ENCODE measurements at places on chromosomes 6 and 20. TPM values are rescaled to one million over a fixed set of nuclear protein-coding genes. Genes with fewer than 3 reads are reported as not detected.

The DYNLT1 gene
- total RNA-seq, result 99.0 TPM

GRCh38 chr20:46378412-46379009 is 27.9 kb downstream of the ELMO2 start:
- no peak for DNase-seq

DNA sequence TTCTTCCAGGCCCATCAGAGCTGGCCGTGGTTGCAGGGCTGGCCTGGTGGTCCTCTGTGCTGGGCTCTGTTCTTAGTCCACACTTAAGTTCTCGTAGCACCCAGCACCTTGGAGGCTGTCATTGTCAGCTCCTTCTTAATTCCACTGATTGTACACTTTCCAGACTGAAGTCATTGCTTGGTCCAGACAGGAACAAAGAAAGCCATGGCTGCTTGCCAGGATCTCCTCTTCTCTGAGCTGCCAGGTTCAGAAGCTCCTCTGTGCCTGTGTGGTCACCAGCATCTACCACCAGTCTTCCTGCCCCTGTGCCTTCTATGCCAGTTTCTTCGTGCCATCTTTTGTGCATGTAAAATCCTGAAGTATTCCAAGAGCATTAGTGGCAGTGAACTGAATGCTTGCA is 39.5 kb upstream of the PCMTD2 start:
- DNase-seq, result no peak

DNA sequence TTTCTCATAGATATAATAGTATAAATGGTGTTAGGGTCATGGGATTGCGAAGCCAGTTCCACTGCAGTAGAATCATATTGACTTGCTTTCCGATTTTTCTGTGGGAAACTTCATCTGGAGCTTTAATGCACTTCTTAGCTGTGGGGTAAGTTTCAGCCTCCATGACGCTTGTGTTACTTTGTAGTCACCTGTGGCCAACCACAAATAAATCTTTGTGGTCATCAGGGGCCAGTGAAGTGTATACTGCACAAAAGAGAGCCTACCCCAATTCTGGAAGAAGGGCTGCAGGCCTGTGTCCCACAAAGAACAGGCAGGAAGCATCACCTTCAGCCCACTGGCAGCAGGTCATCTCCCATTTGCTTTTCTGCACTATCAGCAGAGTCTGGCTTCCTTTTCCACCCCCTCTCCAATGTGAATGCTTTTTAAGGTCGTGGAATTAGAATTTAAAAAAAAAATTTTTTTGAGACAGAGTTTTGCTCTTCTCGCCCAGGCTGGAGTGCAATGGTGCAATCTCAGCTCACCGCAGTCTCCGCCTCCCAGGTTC is 32.0 kb downstream of the MTHFD1L start:
- no peak for DNase-seq

DNA sequence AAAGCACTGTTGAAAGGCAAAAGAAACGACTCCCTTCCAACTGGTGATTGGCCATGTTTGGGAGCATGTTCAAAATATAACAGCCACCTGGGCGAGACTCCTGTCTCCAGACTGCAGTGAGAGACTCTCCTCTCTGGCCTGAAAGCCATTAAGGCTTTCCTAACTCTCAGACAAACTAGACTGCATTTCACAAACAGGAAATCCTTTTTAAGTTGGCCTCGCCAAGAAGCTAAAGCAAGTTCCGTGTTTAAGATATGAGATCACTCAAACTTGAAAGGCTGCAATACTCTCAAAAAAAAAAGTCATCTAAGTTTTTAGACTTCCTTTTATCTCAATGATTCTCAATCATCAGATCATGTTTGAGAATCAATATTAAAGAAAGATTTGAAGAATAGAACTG is 117.0 kb downstream of the TFAP2A start:
- DNase-seq, result no peak

The PBOV1 gene
- not detected for total RNA-seq

The PNLDC1 gene
- not detected for total RNA-seq

DNA sequence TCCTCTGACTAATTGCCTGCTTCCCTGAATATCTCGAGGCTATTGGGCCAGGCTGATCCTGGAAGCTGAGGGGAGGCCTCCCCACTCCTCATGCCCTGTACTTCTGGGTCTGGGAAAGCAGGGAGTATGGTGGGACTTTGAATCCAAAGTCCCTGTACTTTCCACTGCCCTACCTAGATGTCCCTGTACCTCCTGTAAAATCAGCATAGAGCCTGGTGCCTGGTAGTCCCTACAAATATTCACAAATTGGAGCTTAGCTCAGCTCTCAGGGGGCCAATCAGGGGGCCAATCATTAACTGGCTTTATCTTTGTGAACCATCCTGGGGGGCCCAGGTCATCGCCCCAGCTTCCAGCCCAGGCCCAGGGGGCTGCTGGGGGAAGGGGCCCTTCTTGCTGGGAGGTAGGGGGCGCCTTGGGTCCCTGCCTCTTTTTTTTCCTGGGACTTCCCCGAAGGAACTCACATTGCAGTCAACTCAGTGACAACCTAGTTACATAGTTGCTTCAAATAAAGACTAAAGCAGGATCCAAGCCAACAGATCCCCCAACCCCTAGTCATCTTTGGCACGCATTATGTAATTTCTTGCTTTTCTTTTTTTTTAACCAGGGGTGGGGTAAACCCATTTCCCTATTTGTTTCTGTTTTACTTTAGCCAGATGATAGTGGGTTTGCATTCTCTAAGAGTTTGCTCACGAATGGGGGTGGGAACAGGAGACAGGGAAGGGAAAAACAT is 6.9 kb upstream of the VEGFA start:
- DNase-seq, result no peak

The MTFR2 gene
- 1.2 TPM for total RNA-seq

The SRMS gene
- total RNA-seq, result not detected

GRCh38 chr6:37709250-37709931 is 11.7 kb upstream of the MDGA1 start:
- no peak for DNase-seq

DNA sequence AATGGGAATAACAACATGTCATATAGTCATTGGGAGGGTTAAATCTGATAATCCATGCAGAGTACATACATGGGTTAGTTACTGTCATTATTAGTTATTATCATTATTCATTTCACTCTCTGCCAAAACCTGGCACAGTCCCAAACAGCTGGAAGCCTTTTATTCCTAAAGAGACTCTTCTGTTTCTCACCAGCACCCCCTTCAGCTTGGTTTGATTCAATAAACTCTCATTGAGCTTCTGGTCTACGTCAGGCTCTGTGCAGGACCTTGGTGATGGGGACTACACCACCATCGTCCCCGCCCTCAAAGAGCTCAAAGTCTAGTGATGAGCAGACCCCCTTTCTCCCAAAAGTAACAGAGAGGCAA is 2.3 kb downstream of the KCNK15 start:
- no peak for DNase-seq

- no peak for DNase-seq
These were observed 730.4 kb downstream of the KIF16B start for GRCh38 chr20:15842872-15843271.

GRCh38 chr6:31655349-31656237 is at the start of gene APOM:
TSS of gene APOM (plus strand) at chr6:31655894. CDS start at chr6:31655967, 73 bp downstream.
- no peak for DNase-seq

The KCNK5 gene
- total RNA-seq, result 0.60 TPM

DNA sequence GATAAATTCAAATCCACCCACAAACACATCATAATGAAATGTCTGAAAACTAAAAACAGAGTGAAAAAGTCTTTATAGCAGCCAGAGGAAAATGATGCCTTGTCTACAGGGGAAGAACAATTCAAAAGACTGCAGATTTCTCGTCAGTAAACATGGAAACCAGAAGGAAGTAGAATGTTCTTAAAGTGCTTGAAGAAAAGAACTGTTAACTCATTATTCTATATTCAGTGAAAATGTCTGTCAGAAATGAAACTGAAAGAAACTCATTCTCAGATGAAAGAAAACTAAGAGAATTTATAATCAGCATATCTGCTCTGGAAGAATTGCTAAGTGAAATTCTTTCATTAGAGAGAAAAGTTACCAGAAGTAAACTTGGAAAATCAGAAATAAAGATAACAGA is 416.1 kb downstream of the TBC1D32 start:
- DNase-seq, result no peak

The MOCS1 gene
- total RNA-seq, result 1.1 TPM

DNA sequence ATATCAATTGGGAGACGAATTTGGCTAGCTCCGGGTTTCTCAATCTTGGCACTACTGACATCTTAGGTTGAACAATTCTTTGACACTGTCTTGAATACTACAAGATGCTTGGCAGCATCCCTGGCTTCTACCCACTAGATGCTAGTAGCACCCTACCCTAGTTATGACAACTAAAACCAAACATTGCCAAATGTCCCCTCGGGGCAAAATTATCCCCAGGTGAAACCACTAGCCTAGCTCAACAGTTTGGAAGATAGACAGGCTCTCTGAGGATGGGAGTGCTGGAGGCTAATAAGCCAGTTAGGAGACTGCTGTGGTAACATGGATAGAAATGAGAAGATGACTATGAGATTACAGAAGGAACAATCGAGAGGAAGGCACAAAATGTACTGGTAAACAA is 20.9 kb downstream of the CCNC start:
- DNase-seq, result no peak

DNA sequence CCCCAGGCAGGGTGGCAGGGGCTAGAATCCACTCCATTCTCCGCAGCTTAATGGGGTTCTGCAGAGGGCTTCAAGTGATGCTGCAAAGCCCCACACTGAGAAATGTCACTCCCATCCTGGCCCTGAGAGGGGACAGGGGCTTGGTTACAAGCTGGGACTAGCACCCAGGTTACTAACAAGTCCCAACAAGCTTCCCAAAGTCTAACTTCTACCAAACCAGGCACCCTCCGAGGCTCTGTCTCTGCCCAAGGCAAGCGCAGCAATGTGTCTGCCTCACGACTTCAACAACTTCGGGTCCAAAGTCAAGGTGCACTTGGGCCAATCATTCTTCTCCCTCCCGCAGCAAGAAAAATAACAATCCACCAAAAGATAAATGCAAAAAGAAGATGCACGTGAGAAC is 45.6 kb downstream of the NFATC2 start:
- no peak for DNase-seq

DNA sequence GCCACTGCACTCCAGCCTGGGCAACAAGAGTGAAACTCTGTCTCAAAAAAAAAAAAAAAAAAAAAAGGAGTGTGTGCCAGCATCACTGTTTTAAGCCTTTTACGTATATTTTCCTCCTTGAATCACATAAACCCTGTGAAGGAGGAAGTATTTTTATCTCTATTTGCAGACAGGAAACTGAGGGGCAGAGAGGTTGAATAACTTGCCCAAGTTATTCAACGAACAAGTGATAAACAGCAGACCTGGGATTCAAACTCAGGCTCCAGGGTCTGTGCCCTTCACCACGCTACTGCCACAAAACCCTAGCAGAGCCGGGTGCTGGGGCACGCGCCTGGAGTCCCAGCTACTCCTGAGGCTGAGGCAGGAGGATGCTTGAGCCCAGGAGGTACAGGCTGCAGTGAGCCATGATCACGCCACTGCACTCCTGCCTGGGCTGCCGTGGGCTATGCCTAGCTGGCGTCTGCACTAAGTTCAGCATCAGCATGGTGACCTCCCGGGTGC is 9.4 kb upstream of the AVP start:
- DNase-seq, result peak; percentile 44

- DNase-seq, result no peak
These were observed 12.3 kb downstream of the PREX1 start for GRCh38 chr20:48815537-48815936.

DNA sequence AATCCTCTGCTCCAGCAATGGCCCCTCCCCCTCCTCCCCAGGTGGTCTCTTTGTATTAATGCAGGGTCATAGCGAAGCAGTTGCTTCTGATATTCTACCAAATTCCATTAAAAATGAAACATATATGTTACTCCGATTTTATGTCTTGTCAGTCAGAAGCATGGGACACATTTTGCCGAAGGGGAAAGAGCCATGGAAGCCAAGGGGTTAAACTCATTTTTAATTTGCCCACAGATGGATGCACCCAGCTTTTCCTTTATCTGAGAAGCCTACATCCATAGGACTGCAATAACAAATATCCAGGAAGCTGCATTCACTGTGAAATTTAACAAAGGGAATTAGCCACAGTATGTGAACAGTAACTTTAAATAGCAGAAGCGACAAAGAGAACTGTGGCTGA is 688.2 kb downstream of the QKI start:
- no peak for DNase-seq

The NKAPL gene
- not detected for total RNA-seq

DNA sequence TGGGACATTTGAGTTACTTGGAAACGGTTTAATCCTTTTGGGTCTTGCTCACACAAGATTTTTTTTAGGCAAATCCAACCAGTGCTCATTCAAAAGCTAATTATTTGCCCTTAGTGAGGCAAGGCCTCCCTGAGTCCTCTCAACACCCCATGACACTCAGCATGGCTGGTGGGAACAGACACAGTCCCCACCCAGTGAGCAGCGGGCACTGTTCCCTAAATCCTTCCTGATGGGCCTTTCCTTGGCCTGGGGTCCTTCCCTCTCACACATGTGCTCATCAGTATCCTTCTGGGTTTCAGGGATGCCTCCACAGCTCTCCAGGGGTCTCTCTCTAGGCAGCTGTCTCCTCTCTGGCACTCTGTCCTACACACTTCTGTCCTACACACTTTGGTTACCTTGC is 28.0 kb downstream of the PLAGL2 start:
- DNase-seq, result no peak

DNA sequence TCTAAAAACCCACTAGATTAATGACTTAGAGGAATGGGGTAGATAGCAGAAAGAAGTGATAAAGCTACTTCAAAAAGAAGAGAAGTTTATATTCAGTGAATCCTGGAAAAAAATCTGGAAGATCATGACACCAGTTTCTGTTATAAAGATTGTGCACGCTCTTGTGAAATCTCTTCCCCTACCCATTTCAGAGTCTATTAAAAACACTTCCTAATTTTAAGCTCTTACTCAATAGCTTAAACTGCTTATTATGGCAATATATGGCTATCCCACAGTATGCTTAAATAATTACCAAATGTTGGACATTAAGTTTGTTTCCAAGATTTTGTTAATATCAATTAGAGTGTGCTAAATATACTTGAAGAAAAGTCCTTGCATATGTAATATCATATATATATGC is 585.3 kb upstream of the MAN1A1 start:
- no peak for DNase-seq

GRCh38 chr20:11083841-11084240 is 410.0 kb upstream of the JAG1 start:
- DNase-seq, result no peak

DNA sequence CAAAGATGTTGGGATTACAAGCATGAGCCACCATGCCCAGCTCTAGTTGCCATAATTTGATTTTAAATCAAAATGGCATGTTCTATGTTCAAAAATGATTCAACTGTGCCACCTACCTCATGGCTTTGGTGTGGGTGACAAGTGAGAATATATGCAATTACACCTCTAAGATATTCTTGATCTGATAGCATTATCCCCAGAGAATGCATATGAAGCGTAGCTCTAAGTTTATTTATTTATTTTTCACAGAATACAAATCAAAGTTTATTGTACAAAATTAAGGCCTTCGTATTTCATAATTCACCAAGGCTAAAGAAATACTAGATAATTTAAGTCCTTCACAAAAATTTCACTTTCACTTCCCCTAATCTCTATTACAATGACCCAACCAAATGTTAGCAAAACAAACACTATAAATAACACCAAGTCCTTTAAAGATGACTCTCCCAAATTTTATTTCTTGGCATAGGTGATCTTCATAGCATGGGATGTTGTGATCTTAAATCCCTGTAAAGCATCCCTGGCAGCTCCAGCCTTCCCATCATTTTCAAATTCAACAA is 205.9 kb upstream of the TAB2 start:
- DNase-seq, result no peak
